Skeletal muscle tissue (tissue), 5 donors: ENCODE measurements at places on chromosomes 11 and 22. TPM values are rescaled to one million over a fixed set of nuclear protein-coding genes. Genes with fewer than 3 reads are reported as not detected.

Gene RASSF10
- 0.52 TPM for total RNA-seq

Gene TRIM6
- 1.6 TPM for total RNA-seq

Gene OR8J3
- total RNA-seq, result not detected

Gene ANKK1
- total RNA-seq, result not detected

Gene LRRN4CL
- 9.9 TPM for total RNA-seq

Gene SAA1
- total RNA-seq, result not detected

Gene PKNOX2
- total RNA-seq, result 6.8 TPM

Gene ALX4
- 2.1 TPM for total RNA-seq

Gene NAALAD2
- 4.2 TPM for total RNA-seq

Gene MS4A6A
- 33.4 TPM for total RNA-seq

Gene IGSF9B
- 4.7 TPM for total RNA-seq

Gene OR8D1
- total RNA-seq, result under 0.01 TPM

Gene MAP6
- total RNA-seq, result 2.1 TPM

Gene SCUBE2
- 37.1 TPM for total RNA-seq

Gene UPK2
- total RNA-seq, result not detected

Gene SCGB2A2
- total RNA-seq, result not detected

Gene DGCR2
- 41.8 TPM for total RNA-seq

Gene FXYD2
- 1.0 TPM for total RNA-seq

Gene MPEG1
- 11.0 TPM for total RNA-seq

Gene INS
- total RNA-seq, result not detected

Gene NLRP10
- total RNA-seq, result not detected

Gene BARX2
- not detected for total RNA-seq

Gene CST6
- total RNA-seq, result not detected

Gene RIBC2
- 0.52 TPM for total RNA-seq

Gene BACE1-AS
- 3.7 TPM for total RNA-seq

Gene HYLS1
- total RNA-seq, result 5.2 TPM

Gene NPAS4
- total RNA-seq, result under 0.01 TPM

Gene SLC25A18
- total RNA-seq, result not detected

Gene SLCO2B1
- total RNA-seq, result 9.4 TPM

Gene VPREB1
- total RNA-seq, result not detected

Gene KCNQ1
- 2.6 TPM for total RNA-seq

Gene ACO2
- total RNA-seq, result 110 TPM

Gene LARGE2
- total RNA-seq, result not detected

Gene PSMD13
- total RNA-seq, result 104 TPM

Gene OR5A1
- not detected for total RNA-seq

Gene SHISAL1
- 7.3 TPM for total RNA-seq

Gene CABP7
- not detected for total RNA-seq

Gene DBX1
- under 0.01 TPM for total RNA-seq

Gene BLID
- 0.52 TPM for total RNA-seq

Gene SH3BP1
- 9.9 TPM for total RNA-seq

Gene RFPL2
- not detected for total RNA-seq

Gene OR51A4
- not detected for total RNA-seq
